ENCODE measurements at places on chromosomes 1 and 21.

GRCh38 chr1:228392111-228392936 lies 14.3 kb downstream of the TRIM11 start:
- no peak for DNase-seq

DNA sequence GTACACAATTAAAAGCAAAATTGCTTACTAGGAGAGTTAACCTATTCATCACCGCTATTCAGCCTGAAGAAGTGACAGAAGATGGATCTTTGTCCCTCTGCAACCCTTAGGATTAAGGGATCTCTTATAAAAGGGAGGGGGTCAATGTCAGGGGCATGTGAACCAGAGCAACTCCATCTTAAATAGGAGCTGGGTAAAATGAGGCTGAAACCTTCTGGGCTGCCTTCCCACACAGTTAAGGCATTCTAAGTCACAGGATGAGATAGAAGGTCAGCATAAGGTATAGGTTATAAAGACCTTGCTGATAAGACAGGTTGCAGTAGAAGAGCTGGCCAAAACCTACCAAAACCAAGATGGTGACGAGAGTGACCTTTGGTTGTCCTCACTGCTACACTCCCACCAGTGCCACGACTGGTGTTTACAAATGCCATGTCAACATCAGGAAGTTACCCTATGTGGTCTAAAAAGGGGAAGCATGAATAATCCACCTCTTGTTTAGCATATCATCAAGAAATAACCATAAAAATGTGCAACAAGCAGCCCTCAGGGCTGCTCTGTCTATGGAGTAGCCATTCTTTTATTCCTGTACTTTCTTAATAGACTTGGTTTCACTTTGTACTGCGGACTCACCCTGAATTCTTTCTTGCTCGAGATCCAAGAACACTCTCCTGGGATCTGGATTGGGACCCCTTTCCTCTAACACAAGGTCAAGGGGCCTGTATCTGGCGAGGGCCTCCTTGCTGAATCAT lies 35.3 kb upstream of the NEK2 start:
- DNase-seq, result no peak

DNA sequence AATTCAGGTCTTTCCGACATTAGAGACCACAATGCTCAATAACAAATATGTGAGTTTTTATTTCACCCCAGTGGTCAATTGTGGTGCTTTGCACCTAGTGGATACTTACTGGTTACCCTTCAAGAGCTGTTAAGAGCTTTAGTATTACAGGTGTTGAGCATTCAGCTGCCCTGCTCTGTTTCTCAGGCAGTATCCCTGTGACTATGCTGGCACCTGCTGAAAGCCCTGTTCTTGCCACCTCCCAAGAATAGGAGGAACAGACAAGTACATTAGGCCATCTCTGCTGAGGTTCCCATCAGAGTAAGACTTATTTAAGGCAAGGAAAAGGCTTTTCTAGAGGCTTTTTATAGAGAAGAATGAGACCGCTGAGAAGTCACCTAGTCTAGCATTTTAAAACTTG lies 60.8 kb downstream of the NOS1AP start:
- DNase-seq, result no peak

DNA sequence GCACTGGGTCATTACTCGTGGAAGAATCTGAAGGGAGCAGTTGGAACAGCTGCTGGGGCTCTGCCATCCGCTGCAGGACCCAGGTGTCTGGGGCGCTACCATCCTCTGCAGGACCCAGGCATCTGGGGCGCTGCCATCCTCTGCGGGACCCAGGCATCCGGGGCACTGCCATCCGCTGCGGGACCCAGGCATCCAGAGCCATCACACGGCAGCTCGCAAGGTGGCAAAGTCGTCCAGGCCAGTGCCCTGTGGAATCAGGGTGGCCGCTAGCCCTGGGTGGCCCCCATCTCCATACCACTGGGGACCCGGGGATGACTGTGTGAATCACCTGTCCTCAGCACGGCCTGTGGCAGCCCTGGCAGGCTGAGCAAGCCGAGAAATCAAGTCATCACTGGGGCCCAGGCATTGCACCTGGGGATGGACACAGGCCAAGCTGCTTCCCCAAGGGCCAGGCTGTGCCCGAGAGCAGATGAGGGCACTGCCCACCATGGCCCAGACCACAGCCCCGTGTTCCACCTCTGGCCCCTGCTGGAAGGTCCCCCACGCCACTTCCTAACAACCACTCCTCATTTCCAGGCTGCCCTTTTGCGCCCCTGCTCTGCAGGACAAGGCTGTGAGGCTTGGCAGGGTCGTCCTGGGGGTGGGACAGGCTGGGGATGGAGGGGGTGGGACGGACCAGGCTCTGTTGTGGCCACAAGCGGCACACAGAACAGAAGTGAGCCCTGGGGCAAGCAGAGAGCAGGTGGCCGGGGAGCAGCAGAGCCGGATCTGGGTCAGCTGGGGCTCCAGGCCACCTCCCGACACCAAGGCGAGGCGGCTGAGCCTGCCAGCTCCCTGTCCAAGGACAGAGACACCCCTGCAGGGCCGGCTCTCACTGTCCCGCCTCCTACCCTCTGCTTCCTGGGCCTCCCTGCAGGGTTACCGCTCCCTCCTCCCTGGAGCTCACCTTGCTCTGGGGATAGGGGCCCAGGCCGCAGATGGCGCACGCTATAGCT lies 12.7 kb downstream of the GABRD start:
- DNase-seq, result no peak

- no peak for DNase-seq
Observed at GRCh38 chr1:88922214-88922613, 30.8 kb upstream of the GTF2B start.

- no peak for DNase-seq
Observed at GRCh38 chr1:215682232-215682631, 115.1 kb downstream of the KCTD3 start.

- DNase-seq, result no peak
Observed at GRCh38 chr1:213286235-213286634, 235.2 kb downstream of the RPS6KC1 start.

All from esophagus squamous epithelium (tissue), 5 donors.